Central memory CD8-positive, alpha-beta T cell (primary cell): ENCODE measurements at places on chromosomes 12 and 14.
A peak's percentile ranks its signal among the peaks of the same experiment; 100 is the strongest.

DNA sequence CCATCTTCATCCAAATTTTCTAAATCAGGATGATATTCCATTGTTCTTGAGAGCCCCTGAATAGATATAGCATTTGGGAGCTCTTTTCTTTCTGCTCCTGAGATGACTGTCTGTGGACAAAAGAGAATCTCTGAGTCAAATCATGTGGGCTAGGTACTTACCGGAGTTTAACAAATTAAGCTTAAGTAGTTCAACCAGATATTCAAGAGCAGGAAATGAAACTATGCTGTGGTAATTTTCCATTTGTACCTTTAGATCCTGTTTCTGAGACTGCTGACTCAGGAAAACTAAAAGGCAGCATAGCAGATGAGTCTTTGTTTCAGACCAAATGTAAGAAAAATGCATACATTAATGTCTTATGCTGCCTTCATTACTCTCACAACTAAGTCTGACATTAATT lies at the start of gene CLEC7A:
Gene CLEC7A (minus strand): TSS at position 158 of the 400 bp plus-strand sequence. CDS start 117 bp downstream, at position 41.
- peaks cover 1% of the 10 kb centered on the region for H3K36me3 ChIP-seq
- DNase-seq: no peak
- no peaks in the 10 kb centered on the region for H3K4me1 ChIP-seq

DNA sequence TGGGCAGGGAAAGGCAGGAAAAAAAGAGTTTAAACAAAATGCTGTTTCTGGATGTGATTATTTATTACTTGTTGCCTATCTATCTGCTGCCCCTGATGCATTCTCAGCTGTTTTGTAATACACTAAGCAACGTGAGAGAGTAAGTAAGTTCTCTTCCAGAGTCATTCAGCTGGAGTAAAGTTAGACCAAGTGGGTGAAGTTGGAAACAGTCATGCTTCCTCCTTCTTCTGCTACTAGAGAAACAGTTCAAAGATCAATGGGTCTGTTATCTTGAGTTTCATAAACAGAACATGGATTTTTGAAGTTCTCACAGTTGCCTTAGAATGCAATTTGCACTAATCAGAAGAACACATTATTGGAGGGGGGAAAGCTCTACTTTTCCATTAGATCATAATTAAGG lies 279.3 kb downstream of the EGLN3 start:
- no peaks in the 10 kb centered on the region for H3K27me3 ChIP-seq
- no peak for DNase-seq
- no peak overlapping the region for H3K4me3 ChIP-seq
- H3K36me3 ChIP-seq: no peaks in the 10 kb centered on the region
- H3K4me1 ChIP-seq: no peaks in the 10 kb centered on the region

- no peaks in the 10 kb centered on the region for H3K4me1 ChIP-seq
- no peak overlapping the region for H3K4me3 ChIP-seq
- H3K27ac ChIP-seq: no peak overlapping the region
- DNase-seq: no peak
- peaks cover 11% of the 10 kb centered on the region for H3K27me3 ChIP-seq
- peaks cover 2% of the 10 kb centered on the region for H3K36me3 ChIP-seq
Measured at GRCh38 chr14:39447175-39447661, 15.0 kb upstream of the FBXO33 start.

GRCh38 chr14:92409043-92409442 lies 86.1 kb downstream of the SLC24A4 start:
- H3K4me1 ChIP-seq: no peaks in the 10 kb centered on the region
- H3K27me3 ChIP-seq: peaks cover 16% of the 10 kb centered on the region
- H3K36me3 ChIP-seq: no peaks in the 10 kb centered on the region
- H3K4me3 ChIP-seq: no peak overlapping the region
- DNase-seq: no peak
- no peak overlapping the region for H3K27ac ChIP-seq

DNA sequence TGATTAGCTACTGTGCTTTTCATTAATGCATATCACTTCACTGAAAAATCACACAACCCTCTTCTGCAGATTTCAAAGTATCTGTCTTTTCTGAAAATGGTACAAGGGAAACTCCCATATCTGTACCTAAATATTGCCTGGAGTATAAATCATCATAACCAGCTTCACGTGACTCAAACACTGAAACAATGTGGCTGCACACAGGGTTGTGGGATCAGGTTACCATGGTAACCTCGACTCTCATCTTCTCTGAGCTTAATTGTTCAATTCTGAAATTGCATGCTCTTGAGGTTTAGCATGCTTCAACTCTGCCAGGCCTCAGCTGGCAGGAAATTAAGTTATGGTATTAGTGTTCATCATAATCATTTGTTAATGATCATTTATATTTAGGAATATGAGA lies 77.5 kb upstream of the CPSF6 start:
- peaks cover 10% of the 10 kb centered on the region for H3K4me1 ChIP-seq
- H3K36me3 ChIP-seq: no peaks in the 10 kb centered on the region
- H3K27ac ChIP-seq: peak overlapping the region; percentile 9
- no peak overlapping the region for H3K4me3 ChIP-seq
- no peak for DNase-seq
- H3K27me3 ChIP-seq: no peaks in the 10 kb centered on the region

- no peak overlapping the region for H3K27ac ChIP-seq
- no peaks in the 10 kb centered on the region for H3K36me3 ChIP-seq
- no peaks in the 10 kb centered on the region for H3K4me1 ChIP-seq
- no peak overlapping the region for H3K4me3 ChIP-seq
- no peak for DNase-seq
- peaks cover 11% of the 10 kb centered on the region for H3K27me3 ChIP-seq
Measured at GRCh38 chr12:116665666-116666304, 72.1 kb downstream of the SPRING1 start.

GRCh38 chr14:54478636-54479215 lies 10.1 kb downstream of the GMFB start:
- H3K4me3 ChIP-seq: no peak overlapping the region
- H3K36me3 ChIP-seq: peaks cover 46% of the 10 kb centered on the region
- no peak overlapping the region for H3K27ac ChIP-seq
- no peaks in the 10 kb centered on the region for H3K27me3 ChIP-seq
- DNase-seq: no peak

- no peak overlapping the region for H3K4me3 ChIP-seq
- peaks cover 15% of the 10 kb centered on the region for H3K27me3 ChIP-seq
- H3K4me1 ChIP-seq: peaks cover 9% of the 10 kb centered on the region
Measured at GRCh38 chr12:108367436-108367835, 28.3 kb upstream of the CMKLR1 start.

GRCh38 chr14:57246933-57247657 lies 21.6 kb downstream of the EXOC5 start:
- no peaks in the 10 kb centered on the region for H3K27me3 ChIP-seq
- H3K36me3 ChIP-seq: peaks cover 16% of the 10 kb centered on the region
- H3K4me3 ChIP-seq: no peak overlapping the region
- no peak overlapping the region for H3K27ac ChIP-seq
- no peak for DNase-seq

GRCh38 chr12:66321435-66321834 lies 19.1 kb downstream of the HELB start:
- no peak overlapping the region for H3K4me3 ChIP-seq
- no peaks in the 10 kb centered on the region for H3K27me3 ChIP-seq
- H3K36me3 ChIP-seq: peaks cover 60% of the 10 kb centered on the region
- DNase-seq: no peak
- H3K27ac ChIP-seq: peak overlapping the region; percentile 37

DNA sequence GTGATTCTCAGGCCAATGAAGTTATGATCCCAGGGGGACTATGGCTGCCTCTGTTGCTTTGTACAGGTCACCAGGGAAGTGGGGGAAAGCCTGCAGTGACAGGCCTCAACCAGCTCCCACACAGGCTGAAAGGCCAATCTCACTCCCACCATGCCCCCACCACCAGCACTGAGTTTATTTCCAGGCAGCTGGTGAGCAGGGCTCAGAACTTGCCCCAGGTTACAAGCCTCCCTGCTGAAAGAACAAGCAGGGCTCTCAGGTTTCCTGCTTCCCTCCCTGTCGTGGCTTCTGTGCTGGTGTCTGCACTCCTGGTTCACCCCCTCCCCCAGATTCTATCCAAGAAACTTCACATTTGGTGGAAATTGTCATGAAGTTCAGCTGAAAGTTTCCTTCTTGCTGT lies 260.3 kb downstream of the CCDC59 start:
- no peak overlapping the region for H3K4me3 ChIP-seq
- no peak for DNase-seq
- no peak overlapping the region for H3K27ac ChIP-seq
- H3K4me1 ChIP-seq: no peaks in the 10 kb centered on the region

DNA sequence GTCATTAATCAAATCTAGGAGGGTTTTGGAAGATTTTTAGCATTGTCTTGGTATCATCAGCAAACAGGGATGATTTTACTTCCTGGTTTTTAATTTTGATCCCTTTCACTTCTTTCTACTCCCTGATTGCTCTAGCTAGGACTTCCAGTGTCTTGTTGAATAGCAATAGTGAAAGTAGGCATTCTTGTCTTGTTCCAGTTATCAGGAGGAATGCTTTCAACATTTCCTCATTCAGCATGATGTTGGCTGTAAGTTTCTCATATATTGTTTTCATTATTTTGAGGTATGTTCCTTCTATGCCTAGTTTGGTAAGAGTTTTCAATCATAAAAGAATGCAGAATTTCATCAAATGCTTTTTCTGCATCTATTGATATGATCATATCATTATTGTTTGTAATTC lies 244.2 kb upstream of the CLEC14A start:
- no peak for DNase-seq
- H3K36me3 ChIP-seq: no peaks in the 10 kb centered on the region
- no peaks in the 10 kb centered on the region for H3K4me1 ChIP-seq
- no peak overlapping the region for H3K27ac ChIP-seq
- H3K4me3 ChIP-seq: no peak overlapping the region

DNA sequence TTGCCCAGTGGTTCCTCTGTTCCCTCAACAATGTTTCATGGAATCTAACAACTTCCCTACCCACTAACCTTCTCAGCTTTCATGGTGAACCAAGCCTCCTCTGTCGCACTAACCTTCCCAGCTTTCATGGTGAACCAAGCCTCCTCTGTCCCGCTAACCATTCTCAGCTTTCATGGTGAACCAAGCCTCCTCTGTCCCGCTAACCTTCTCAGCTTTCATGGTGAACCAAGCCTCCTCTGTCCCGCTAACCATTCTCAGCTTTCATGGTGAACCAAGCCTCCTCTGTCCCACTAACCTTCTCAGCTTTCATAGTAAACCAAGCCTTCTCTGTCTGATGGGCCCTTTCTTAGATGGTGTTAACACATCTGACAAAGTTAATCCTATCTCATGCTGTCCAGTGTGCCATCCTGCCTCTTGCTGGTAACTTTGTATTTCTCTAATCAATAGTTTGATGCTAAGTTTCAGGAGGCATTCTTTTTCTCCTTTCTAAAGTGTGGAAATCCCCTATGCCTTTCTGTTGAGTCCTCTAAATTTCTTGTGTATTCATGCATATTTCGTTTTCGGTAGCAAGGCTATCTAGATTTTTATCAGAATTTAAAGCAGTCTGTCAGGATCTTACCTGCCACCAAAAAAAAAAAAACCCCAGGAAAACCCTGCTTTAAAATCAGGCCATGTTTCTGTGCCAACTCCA lies 26.8 kb upstream of the KCNK13 start:
- H3K27me3 ChIP-seq: no peaks in the 10 kb centered on the region
- H3K4me3 ChIP-seq: no peak overlapping the region
- no peak overlapping the region for H3K27ac ChIP-seq
- H3K4me1 ChIP-seq: no peaks in the 10 kb centered on the region
- H3K36me3 ChIP-seq: peaks cover 29% of the 10 kb centered on the region

DNA sequence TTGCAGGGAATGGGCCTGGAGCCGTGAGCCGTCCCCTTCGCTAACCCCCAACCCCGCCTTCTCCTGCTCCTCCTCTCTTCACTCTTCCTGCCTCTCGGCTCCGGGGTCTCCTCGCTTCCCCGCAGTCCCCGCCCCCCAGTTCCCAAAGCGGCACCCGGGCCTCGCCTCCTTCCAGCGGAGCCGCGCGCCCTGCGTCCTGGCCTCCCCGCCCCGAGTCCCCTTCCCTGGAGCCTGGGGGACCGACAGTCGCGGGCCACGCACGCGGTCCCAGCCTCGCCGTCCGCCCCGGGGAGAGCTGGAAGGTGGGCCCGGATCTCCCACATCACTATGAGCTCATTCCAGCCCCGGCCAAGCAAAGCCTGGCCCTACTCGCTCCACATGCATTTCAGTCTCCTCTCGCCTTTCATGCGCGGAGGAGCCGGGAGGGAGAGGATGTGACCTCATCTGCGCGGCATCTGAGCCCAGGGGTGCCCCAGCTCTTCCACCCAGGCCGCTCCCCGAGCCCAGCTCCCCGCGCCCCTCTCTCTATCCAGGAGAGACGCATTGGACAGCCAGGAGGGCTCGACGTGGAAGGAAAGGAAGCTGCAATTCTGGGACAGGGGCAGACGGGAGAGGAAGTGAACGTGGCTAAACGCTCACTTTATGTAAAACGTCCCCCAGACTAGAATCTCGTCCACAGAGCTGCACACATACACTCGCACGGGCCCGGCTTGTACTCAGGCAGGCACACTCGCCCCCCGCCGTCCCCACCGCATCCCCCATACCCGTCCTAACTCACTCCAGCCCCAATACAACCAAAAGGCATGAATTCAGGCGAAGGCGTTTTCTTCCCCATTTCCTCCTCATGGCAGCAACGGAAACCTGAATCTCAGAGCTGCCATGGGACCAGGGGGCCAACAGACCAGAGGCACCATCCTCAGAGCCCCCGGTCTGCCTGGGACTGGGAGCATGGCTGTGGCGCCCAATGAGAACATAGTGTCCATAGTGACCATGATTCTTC lies 108.7 kb upstream of the CCND2 start:
- peaks cover 14% of the 10 kb centered on the region for H3K4me1 ChIP-seq
- H3K36me3 ChIP-seq: peaks cover 3% of the 10 kb centered on the region
- no peak for DNase-seq
- H3K27ac ChIP-seq: peak overlapping the region; percentile 89
- no peaks in the 10 kb centered on the region for H3K27me3 ChIP-seq

GRCh38 chr12:104181313-104181712 lies 34.3 kb upstream of the TXNRD1 start:
- no peak overlapping the region for H3K27ac ChIP-seq
- peaks cover 8% of the 10 kb centered on the region for H3K27me3 ChIP-seq
- H3K36me3 ChIP-seq: no peaks in the 10 kb centered on the region

GRCh38 chr14:102694530-102695166 lies 82.6 kb upstream of the TRAF3 start:
- H3K36me3 ChIP-seq: no peaks in the 10 kb centered on the region
- H3K4me3 ChIP-seq: no peak overlapping the region
- DNase-seq: peak; percentile 35
- H3K27ac ChIP-seq: no peak overlapping the region
- H3K27me3 ChIP-seq: no peaks in the 10 kb centered on the region

GRCh38 chr14:66005900-66006434 lies 480.2 kb upstream of the CCDC196 start:
- H3K4me3 ChIP-seq: no peak overlapping the region
- H3K27me3 ChIP-seq: peaks cover 38% of the 10 kb centered on the region
- DNase-seq: no peak
- no peak overlapping the region for H3K27ac ChIP-seq
- H3K4me1 ChIP-seq: no peaks in the 10 kb centered on the region
- H3K36me3 ChIP-seq: peaks cover 2% of the 10 kb centered on the region
